ENCODE measurements at places on chromosomes 1 and 21.

DNA sequence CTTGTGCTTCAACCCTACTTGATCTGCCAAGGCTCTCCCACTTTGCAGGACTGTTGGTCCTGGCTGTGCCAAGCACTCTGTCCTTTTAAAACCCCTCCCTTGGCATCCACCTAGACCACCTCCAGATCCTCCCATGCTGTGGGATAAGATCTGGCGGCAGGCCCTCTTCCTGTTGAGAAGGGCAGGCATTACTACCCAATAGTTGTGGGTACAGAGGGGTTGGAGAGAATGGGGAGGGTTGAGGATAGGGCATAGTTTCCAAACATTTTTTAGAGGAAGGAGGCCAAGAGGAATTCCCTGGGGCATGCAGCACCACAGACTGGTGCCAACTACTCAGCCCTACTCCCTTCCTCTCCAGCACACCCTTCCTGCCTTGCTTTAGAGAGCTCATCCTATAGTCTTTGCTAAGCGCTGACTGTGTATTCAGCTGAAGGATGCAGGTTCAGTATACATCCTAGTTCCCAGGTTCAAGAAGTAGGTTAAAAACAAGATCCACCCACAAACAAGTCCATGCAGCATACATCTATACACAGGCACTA is 70.7 kb downstream of the TRABD2B start:
- DNase-seq: no peak

DNA sequence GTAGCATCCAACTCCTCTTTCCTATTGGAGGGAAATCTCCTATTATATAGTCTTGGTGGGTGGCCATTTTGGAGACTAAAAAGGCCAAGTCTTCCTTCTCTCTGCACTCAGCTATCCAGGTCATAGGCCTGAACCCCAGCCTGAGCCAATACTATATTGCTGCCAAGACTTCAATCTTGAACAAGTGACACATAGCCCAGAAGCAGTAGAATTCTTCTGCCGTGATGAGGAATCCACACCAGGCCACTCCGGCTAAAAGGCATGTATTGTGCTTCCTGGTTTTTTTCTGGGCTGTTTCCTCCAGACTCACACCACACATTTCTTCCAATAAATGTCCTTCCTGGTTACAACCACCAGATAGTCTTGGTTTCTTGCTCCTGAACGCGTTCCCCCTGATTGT is 43.0 kb downstream of the ATF3 start:
- DNase-seq: no peak

- DNase-seq: no peak
Observed at GRCh38 chr1:179034720-179035119, 9.0 kb downstream of the FAM20B start.

DNA sequence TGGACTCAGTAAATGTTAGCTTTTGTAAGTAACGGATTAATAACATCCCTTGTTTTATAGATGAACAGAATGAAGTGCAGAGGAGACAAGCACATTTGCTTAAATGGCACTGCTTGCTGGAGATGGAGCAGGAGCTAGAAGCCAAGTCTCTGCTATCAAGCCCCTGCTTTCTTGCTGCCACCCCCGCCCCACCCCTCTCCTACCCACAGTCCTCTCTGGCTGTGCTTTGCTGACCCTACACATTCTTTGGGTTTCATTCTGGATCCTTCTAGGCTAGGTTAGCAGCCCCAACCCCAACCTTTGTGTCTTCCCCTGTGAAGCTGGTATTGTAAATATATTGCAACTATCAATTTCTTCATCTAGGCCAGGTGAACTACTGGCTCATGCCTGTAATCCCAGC is 77.5 kb upstream of the CAPZB start:
- no peak for DNase-seq

DNA sequence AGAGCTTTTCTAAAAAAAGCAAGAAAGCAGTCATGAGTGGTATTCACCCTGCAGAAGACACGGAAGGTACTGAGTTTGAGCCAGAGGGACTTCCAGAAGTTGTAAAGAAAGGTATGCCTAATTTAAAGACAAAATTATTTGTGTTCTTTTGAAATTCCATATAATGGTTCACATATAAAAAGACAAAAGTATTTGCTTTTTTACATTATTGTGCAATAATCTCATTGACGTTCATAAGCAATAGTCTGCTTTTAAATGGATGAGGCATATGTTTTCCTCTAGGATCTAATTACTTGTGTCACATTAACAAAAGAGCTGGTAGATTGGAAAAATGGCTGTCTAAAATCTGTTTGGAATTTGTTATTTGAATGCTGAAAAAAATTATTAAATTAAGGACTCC is 54.3 kb downstream of the CENPF start:
- no peak for DNase-seq

DNA sequence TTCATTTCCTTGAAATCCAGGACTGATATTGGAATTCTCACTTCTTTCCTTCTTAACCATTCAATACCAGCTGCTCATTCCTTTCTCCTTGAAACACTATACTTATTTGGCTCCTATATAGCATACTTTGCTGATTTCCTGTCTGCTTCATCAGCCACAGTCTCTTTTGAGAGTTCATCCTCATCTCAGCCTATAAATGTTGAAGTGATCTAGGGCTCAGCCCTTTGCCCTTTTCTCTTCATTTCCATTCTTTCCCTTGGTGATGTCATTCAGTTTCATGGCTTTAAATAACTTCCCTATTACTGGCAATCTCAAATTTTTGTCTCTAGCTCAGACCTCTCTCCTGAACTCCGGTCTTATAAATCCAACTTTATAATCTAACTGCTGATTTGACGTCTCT is 24.1 kb upstream of the RABGAP1L start:
- no peak for DNase-seq

DNA sequence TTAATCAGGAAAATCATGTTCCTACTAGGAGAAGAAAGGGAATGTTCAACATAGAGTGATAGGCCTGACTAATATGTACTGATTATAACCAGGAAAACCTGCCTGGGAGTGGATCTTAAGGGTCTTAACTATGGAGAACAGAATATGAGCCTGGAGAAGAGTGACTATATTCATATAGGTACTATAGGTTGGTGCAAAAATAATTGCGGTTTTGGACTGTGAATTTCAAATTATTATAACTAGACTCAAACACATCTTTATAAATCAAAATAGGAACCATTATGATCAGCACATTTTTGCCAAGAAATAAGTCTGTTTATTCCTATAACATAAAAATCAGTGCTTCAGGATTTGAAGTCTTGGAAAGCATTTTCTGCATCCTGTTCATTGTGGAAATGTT is 189.8 kb upstream of the ADAMTS5 start:
- DNase-seq: no peak

DNA sequence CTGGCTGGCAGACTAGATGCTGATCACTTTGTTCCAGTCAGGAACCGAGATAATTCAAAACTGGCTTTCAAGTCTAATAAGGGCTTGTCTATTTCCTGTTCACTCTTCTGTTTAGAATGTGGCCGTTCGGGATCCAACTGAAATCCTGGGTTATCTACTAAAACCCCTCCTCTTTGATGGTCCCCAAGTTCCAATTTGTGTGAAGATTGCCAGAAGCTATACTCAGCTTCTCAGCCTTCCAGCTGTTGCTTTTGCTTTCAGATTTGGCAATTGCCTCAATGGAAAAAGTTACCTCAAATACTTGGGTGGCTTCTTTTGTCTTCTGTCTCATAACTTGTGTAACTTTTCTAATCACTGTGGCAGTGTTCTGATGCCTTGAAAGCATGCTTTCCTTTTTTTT is 43.7 kb downstream of the BTBD8 start:
- no peak for DNase-seq

DNA sequence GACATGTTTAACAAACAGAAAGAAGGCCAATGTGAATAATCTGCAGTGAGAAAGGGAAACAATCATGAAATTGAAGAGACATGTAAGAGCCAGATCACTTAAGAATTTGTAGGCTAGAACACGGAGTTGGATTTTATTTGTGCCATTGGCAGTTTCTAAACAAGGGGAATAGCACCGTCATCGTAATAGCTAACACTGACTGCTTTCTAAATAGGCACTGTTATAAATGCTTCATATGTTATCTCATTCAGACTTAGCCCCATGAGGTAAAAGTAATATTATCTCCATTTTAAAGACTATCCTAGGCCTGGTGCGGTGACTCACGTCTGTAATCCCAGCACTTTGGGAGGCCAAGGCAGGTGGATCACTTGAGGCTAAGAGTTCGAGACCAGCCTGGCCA is 12.1 kb downstream of the C1orf185 start:
- DNase-seq: no peak

GRCh38 chr1:30714536-30715090 is 8.8 kb downstream of the MATN1 start:
- DNase-seq: no peak

- DNase-seq: no peak
Observed at GRCh38 chr1:89941110-89941766, 53.7 kb upstream of the ZNF326 start.

DNA sequence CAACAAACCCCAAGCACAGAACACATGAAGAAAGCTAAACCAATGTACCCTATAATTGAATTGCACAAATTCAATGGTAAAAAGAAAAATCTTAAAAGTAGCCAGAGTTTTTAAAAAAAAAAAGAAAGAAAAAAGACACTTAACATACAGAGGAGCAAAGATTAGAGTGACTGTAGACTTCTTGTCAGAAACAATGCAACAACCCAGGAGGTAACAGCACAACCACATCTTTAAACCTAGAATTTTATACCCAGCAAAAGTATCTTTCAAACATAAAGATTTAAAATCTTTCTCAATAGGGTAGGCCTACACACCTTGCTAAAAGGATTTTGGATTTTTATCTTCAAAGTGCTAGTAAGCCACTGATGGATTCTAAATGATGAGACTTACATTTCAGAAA is 64.4 kb downstream of the PHTF1 start:
- no peak for DNase-seq

DNA sequence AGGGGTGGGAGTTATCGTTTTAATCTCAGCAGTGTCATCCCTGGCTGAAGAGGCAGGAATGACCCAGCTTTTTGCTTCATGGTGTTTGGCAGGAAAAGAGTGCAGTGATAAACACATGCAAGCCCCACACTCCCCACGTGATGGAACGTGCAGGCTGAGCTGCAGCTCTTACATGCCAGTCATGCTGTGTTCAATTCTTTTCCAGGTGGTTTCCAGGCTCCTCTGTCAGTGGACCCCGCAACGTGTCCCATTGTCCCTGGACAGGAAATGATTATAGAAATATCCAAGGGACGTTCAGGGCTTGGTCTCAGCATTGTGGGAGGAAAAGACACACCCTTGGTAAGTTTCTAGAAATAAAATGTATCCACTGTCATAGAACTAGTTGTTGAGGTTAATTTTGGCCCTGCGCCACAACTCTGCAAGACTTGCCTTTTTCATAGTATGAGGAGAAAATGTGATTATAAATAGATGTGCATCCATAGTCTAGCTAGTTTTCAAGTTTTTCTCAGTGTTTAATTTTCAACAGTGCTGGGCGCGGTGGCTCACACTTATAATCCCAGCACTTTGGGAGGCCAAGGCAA is 110.2 kb upstream of the L1TD1 start:
- DNase-seq: no peak

DNA sequence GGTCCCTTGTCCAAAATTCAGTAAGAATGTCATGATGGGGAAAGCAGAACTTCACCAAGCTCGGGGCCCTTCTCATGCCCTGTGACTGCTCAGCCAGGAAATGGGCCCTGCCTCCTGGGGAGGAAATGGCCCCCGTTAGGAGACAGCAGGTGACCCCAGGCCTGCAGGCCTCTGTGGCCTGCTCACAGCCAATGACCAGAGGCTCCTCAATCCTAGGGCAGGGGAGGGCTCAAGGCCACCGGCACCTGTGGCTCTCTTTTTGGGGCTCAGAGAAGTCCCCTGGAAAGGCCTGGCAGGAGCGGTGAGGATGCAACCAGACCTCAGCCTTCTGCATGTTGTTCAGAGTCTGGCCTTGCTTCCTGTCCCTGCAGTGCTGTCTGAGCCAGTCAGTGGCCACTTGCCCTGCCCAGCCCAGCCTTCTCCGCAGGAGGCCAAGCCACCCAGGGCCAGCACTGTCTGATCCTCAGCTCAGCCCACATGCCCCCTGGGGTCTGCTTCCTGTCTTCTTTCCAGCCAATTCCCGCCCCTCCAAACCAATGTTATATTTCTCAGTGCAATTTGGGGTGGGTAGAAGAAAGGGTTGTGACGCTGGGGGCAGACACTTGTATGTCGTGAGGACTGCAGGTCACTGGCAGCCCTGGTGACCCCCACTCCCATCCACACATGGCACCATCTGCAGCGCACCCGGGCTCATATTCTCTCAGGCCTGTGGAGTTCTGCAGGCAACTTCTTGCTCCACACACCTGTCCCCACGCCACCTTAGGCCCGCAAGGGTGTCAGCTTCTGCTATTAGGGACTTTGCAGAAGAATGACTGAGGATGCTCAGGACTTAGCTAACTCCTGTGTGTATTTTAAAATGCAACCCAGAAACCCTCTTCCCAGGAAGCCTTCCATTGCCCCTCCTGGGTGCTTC is 83.6 kb downstream of the ITPKB start:
- DNase-seq: no peak

GRCh38 chr1:177305040-177306018 is 134.6 kb downstream of the BRINP2 start:
- no peak for DNase-seq

DNA sequence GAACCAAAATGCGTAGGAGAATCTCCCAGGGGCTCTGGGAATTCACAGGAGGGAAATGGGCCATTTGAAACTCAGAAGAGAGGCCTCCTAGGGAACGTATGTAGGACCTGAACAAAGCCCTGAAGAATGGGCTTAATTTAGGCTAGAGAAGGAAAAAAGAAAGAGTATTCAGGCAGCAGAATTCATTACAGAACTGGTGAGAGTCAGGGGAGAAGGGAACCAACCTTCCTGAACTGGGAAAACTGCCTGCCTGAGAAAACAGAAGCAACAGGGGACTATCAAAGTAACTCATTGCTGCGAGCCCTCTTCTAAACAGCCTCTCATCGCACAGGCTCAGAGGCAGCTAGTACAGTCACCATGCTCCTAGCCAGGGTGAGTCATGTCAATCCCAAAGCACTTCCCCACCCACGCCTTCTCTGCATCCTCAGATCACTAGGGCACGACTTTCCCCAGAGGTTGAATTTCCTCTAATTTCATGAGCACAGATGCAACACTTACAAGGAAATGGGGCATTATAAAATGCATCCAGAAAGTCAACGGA is 98.1 kb downstream of the ADSS2 start:
- no peak for DNase-seq

DNA sequence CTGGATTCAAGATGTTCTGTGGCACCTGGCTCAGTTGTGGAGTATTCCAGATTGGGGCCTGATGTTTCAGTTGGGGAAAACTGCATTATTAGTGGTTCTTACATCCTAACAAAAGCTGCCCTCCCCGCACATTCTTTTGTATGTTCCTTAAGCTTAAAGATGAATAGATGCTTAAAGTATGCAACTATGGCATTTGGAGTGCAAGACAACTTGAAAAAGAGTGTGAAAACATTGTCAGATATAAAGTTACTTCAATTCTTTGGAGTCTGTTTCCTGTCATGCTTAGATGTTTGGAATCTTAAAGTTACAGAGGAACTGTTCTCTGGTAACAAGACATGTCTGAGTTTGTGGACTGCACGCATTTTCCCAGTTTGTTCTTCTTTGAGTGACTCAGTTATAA is 7.2 kb downstream of the FPGT start:
- DNase-seq: no peak

- DNase-seq: no peak
Observed at GRCh38 chr1:227793948-227794816, 21.3 kb upstream of the PRSS38 start.

GRCh38 chr1:30267856-30268255 is 455.5 kb downstream of the MATN1 start:
- DNase-seq: no peak

- no peak for DNase-seq
Observed at GRCh38 chr1:149972547-149972946, 35.9 kb upstream of the MTMR11 start.

All from stimulated activated naive CD4-positive, alpha-beta T cell treated with Interleukin-2 at 50 U/mL for 16 hours (primary cell).